ENCODE measurements at places on chromosomes 4 and X. TPM values are rescaled to one million over a fixed set of nuclear protein-coding genes. Genes with fewer than 3 reads are reported as not detected.

The SSX1 gene
- total RNA-seq: not detected

The CCDC110 gene
- total RNA-seq: not detected

The CFAP47 gene
- total RNA-seq: not detected

The NUP62CL gene
- total RNA-seq: not detected

DNA sequence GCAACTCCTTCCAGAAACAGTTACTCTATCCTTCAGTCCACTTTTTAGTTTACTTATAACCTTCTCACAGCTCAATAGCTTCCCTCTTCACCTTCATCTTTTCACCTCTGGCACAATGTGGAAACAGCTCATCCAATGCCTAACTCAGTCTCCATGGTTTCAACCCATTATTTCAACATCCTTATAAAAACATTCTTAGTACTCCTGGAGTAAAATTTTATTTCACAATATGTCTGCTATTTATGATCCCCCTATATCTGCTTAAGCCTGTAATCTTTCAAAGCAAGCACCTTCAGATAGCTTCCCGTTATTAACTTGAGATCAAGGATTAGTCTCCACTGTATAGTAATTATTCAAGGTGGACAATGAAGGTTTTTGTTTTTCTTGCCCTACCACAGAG is 156.3 kb downstream of the GASK1B start:
- DNase-seq: no peak

GRCh38 chr4:150960818-150961217 is 54.3 kb downstream of the LRBA start:
- DNase-seq: peak; percentile 5

- no peak for DNase-seq
Observed at GRCh38 chr4:76209881-76210280, 3.7 kb downstream of the SCARB2 start.

DNA sequence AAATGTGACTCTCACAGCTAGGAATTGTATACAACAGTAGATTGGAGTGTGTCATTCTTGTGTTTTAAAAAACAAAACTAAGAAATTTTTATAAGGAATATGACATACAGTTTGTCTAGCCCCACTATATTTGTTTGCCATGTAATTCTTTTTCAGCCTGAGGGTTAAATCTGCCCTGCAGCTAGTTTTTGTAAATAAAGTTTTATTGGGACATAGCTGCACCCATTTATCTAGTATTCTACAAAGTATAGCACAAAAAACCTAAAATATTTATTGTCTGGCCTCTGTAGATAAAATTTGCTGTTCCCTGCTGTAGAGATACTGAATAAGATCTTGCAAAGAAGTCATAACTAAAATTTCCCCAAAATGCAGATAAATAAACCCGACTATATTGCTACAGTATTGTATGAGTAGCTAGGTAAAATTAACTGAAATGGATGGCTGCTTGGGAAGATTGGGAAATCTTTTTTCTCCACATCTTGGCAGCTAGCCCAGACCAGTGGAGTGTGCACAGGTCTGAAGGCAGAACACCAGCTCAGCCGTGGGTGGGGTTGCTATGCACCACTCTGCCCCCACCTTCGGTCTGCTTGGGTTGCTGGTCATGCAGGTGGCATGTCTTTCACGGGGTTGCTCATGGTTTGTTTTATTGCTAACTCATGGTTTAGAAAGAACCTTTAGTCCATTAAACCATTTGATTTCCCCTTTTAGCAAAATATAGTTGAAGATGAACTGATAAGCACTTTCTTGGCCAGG is 127.9 kb downstream of the KLHL8 start:
- DNase-seq: peak; percentile 43

DNA sequence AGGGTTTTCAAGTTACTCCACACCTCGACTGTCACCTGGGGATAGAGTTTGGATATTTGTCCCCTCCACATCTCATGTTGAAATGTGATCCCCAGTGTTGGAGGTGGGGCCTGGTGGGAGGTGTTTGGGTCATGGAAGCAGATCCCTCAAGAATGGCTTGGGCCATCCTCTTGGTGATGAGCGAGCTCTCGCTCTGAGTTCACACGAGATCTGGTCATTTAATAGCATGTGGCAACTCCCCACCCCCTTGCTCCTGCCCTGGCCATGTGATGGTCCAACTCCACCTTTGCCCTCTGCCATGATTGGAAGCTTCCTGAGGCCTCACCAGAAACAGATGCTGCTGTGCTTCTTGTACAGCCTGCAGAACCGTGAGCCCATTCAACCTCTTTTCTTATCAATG is 8.3 kb downstream of the CTAG1A start:
- DNase-seq: no peak
